NK-92 treated with Interleukin-12 subunit alpha and Interleukin-12 subunit beta, amount 100 ng/mL, for 24 hours (cell line): ENCODE measurements at places on chromosomes 6 and 20.

DNA sequence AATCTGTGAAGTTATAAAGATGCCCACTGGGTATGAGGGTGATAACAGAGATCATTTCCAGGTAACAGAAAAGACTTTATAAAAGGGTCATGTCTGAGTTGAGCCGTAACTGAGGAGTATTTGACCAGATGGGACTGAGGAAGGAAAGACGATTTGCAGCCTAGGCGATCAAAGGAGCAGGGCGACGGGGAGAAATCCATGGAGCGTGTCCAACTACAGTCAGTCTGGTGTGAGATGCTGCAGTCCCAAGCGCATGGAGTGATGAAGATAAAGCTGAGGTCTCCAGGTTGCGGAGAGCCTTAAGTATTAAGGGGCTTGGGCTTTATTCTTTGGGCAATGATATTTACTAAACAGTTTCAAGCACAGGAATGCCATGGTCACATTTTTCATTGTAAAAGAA is 166.7 kb downstream of the PRKN start:
- no peak for DNase-seq

DNA sequence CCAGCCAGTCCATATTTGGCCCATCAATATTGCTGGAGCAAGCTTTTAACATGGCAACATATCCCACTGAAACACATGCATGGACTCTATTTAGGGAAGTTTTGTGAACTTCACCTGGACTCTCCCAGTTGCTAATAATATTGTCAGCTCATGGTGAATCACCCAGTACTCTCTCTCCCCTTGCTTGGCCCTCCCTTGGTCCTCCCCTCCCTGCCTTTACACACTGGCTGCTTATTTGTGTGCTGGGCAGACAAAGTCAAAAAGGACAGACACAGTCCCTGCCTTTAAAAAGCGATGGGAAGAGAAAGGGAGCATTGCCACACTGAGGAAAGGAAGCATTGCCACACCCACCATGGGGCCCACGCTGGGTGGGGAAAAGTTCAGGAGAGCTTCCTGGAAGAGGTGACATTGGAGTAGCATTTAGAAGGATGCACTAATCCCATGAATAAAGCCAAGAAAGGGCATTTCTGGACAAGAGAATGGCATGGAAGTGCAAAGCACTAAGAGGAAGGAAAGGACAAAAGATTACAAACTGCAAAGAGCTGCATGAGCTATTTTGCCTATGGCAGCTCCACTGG is 143.4 kb upstream of the EXOC2 start:
- DNase-seq, result no peak

- DNase-seq, result no peak
Observed at GRCh38 chr20:64253000-64253383, 2.6 kb upstream of the PCMTD2 start.

- DNase-seq, result no peak
Observed at GRCh38 chr6:47483516-47483852, 5.9 kb downstream of the CD2AP start.

DNA sequence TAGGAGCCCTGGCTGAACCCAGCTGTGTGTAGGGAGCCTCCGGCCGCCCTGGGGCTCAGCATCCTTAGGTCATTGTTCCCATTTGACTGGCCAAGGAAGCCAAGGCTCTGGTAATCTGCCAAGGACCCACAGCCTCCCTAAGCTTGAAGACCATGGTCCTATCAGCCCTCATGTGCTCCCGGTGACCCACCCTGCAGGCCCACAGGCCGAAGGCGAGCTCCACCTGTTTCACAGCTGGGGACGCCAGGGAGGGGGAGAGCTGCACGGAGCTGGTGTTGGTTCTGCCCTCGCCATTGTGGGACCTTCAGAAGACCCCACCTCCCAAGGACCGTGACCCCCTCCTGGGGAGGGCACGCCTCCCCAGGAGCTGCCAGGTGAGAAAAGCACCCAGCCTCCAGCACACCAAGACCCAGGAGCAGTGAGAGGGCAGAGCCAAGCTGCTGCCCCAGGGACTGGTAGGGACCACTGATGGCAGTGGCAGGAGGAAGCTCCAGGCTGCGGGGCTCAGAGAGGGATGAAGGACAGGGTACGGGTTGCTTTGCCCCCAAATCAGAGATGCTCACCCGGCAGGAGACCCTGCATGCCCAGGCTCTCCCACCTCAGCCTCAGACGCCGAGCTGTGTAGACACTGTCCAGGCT is 30.7 kb upstream of the MRGBP start:
- no peak for DNase-seq

DNA sequence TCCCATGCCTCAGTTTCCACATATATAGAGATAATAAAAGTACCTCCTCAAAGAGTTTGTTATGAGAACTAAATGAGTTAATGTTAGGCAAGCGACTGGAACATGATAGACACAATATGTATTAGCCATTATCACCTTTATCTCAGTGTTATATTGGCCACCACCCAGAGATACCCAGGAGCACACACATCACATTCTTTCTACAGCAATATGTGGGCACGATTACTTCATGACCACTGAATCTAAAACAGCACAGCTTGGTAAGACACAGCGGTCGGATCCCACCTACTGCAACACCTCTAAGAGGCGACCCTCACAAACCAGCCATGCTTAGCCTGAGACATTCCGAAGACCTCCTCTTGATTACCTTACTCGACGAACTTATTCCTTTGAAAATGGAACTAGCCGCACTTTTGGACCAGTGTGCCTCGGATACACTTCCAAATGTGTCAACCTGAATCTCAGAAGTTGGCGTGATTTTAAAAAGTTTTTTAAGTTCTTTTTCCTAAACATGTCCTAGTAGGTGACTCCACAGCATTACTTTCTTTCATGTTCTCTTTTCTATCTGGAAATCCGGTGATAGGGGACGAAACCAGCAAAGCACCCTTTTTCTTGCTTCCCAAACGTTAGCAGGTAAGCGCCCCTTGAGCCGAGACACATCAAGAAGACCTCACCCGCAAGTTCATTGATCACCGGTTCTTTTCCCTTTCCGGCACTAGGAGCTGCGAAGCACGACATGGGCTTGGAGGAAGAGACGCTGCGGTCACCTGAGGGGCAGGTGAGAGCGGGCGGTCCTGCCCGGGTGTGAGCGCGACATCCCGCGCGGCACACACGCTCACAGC is 923 bp downstream of the GMDS start:
- no peak for DNase-seq

DNA sequence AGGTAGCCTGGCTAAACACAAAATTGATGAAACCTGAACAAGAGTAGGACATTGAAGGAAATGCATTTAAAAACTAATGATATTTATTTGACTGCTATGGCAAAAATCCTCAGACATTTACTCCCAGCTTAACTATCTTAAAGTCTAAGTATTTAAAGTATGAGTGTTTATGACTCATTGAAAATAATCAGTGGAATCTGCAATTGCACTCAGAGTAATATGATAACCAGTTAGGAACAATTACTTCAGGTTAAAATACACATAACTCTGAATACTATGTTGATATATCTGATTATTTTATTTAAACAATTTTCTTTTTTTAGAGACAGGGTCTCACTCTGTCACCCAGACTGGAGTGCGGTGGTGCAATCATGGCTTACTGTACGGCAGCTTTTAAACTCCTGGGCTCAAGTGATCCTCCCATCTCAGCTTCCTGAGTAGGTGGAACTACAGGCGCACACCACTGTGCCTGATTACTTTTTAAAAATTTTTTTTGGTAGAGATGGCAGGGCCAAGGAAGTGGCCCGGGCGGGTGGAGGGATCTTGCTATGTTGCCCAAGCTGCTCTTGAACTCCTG is 43.9 kb downstream of the FILIP1 start:
- no peak for DNase-seq

DNA sequence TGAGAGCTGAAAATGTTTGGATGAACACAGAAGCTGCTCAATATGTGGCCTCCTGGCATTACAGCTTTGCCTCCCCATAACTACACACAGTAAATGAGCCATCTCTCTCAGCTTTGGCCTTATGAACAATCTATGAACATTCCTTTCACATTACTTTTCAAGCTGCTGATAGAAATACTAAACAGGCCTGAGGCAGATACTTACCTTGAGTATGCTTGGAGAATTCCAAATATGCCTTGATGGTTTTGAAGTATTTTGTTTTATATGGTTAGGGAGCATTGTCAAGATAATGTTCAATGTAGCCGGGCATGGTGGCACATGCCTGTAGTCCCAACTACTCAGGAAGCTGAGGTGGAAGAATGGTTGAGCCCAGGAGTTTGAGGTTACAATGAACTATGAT is 104.5 kb downstream of the CD24 start:
- no peak for DNase-seq

DNA sequence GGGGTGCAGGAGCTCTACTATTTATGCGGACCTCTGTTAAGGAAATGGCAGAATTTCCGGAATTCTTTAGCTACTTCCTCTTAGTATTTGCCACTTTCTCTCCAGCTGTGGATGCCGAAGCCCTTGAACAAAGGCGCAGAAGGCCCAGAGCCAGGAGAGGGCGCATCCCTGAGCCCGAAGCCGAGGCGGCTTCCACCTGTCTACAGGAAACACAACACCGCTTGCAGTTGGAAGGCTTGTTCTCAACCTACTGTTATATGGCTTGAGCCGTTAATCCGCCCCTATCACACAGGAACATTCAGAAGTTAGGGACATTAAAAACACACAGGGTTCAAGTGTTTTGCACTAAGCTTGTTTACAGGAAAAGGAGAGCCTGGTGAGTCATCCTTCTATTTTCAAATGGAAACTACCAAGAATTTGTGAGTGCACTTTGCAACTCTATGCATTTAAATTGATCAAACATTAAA is 417.1 kb downstream of the BCKDHB start:
- DNase-seq, result no peak

DNA sequence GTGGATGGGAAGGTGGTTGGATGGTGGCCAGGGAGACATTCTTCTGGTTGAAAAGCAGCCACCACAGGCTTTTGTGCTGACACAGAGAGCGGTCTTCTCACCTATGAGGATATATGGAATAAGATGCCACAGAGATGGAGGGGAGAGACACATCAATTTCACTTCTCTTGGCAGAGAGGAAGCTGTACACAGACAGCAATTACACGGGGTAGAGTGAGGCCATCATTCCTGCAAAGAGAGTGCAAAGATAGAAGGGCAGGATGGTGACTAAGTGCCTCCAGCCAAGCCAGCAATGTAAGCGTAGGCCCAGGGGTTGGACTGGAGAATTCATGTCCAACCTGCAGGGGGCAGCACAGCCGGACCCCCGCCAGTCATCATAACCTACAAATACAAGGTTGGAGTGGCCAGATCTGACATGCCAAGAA is 56.4 kb downstream of the NRN1 start:
- DNase-seq, result no peak

DNA sequence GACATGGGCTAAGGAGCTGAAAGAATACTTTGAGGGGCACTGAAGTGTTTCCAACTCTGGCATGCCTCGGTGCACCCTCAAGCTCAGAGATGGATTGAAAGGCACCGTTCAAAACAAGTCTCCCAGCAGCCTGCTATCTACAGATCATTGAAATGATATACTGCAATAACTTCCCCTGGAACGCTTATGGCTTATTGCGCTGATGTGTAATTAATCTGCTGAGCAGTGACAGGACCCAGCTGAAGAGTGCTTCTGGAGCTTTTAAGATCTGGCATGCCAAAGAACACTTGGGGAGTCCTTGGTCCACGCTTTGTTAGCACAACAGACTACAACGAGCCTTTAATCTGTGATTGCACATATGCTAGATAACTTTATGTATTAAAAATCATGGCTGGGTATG is 708.2 kb downstream of the PRKN start:
- DNase-seq, result no peak

- DNase-seq, result no peak
Observed at GRCh38 chr6:75620381-75621304, 19.0 kb downstream of the SENP6 start.

GRCh38 chr6:73854998-73855718 is 159.2 kb downstream of the CD109 start:
- DNase-seq, result no peak

DNA sequence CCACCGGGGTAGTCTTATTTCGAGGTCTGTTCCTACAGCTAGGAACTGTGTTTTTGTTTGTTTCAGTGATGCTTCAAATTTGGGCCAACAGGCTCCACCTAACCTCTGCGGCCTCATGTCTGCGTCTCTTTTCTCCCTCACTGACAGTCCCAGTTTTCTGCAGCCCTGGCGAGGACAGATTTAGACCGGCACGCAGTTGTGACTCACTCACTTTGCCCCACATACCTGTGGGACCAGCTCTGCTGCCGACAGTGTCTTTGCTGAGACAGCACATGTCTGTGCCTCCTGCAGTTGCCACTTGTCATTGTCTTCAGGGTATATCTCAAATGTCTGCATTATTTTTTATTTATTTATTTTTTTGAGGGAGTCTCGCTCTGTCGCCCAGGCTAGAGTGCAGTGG is 29.2 kb downstream of the OSBPL2 start:
- no peak for DNase-seq

DNA sequence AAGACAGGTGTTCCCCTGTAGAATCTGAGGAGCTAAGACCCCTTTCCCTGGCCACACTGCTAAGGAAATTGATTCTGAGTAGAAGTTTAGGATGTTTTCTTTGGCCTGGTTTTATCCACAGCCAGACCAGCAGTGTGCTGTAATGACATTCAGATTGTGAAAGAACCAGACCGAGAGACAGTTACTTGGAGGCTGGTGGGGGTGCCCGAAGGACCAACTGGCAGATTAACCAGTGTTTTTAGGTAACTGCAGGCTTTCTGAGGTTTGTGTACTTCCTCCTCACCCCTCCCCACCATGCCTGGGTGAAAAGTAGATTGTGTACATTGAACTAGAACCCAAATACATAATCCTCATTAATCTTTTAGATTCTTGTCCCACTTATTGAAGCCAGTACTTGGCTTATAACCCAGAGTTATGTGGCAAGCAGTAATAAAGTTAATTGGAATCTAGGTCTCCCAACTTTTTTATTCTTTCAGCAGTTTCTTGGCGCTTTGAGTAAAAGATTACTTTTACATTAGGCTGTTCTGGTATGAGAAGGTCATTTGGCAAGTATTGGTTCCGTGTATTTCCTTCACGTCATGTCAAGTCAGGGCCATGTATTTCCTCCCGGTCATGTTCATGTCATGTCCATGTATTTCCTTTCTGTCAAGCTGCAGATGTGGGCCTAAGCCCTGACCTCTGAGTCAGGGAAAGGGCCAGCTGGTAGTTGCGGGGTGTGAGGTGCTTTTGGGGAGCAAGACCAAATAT is 93.7 kb downstream of the TCP11 start:
- no peak for DNase-seq

GRCh38 chr20:61571221-61571620 is 319.2 kb downstream of the CDH4 start:
- DNase-seq, result no peak

- no peak for DNase-seq
Observed at GRCh38 chr6:72828904-72829303, 207.0 kb downstream of the KCNQ5 start.

DNA sequence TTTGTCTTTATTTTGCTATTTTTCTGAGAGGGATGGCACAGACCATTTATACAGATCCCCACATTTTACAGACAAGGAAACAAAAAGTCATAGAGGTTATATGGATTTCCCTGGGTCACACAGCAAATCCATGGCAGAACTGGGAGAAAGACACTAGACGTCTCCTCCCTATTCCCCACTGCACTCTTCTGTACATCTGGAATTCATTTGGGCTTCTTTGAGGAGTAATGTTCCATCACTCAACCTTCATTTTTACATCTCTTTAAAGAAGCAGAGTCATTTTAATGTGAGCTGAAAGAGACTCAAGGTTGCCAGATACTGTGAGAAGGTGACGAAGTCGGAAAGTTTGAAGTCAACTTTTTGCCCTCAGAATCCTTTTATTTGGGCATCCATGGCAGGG is 207.3 kb downstream of the OTOR start:
- DNase-seq, result no peak
